ENCODE measurements at places on chromosomes 2 and 18. TPM values are rescaled to one million over a fixed set of nuclear protein-coding genes. Genes with fewer than 3 reads are reported as not detected.

The ARHGAP25 gene
- total RNA-seq = 5.8 TPM

The ARHGAP15 gene
- total RNA-seq = not detected

The STON1 gene
- 12.1 TPM for total RNA-seq

The GKN1 gene
- not detected for total RNA-seq

The HOXD9 gene
- total RNA-seq = not detected

The RPRM gene
- total RNA-seq = not detected

The NT5C1B gene
- not detected for total RNA-seq

The TUBA4B gene
- total RNA-seq = not detected

The NRP2 gene
- total RNA-seq = 28.7 TPM

The SCLY gene
- 13.6 TPM for total RNA-seq

The STRN gene
- 13.4 TPM for total RNA-seq

The PPP1R7 gene
- 53.7 TPM for total RNA-seq

The RPL37A gene
- 3,233 TPM for total RNA-seq

The TM4SF20 gene
- total RNA-seq = not detected

The RNF181 gene
- total RNA-seq = 187 TPM

The SIX3 gene
- not detected for total RNA-seq

The XRCC5 gene
- 152 TPM for total RNA-seq

The SCN9A gene
- total RNA-seq = 58.6 TPM

The RFX8 gene
- total RNA-seq = 2.6 TPM

The STPG4 gene
- 0.33 TPM for total RNA-seq

The GRHL1 gene
- 0.77 TPM for total RNA-seq

The AQP12B gene
- total RNA-seq = not detected

The ZBTB7C gene
- 0.33 TPM for total RNA-seq

The SNED1 gene
- total RNA-seq = 39.5 TPM

The ASB18 gene
- total RNA-seq = not detected

The CHRNG gene
- total RNA-seq = not detected

The SLC9A4 gene
- total RNA-seq = not detected

The RAD51AP2 gene
- under 0.01 TPM for total RNA-seq

The MEP1B gene
- total RNA-seq = under 0.01 TPM

The MYL12B gene
- 473 TPM for total RNA-seq

The SKOR2 gene
- not detected for total RNA-seq

The SOX11 gene
- 2.1 TPM for total RNA-seq

The MATN3 gene
- 2.3 TPM for total RNA-seq

The CHN1 gene
- 203 TPM for total RNA-seq

The TXNDC2 gene
- total RNA-seq = not detected

The RAB10 gene
- total RNA-seq = 94.1 TPM

The CXCR1 gene
- total RNA-seq = not detected

The DSG1 gene
- total RNA-seq = not detected

The SERPINB13 gene
- total RNA-seq = not detected

The TPO gene
- not detected for total RNA-seq

The ADCY3 gene
- total RNA-seq = 33.0 TPM

The LYG2 gene
- not detected for total RNA-seq

The POTEJ gene
- total RNA-seq = not detected

The MOGAT1 gene
- total RNA-seq = not detected

The PSTPIP2 gene
- 8.2 TPM for total RNA-seq

The RUFY4 gene
- not detected for total RNA-seq

The HTR2B gene
- total RNA-seq = 92.5 TPM

The CD8A gene
- not detected for total RNA-seq

The ALPP gene
- not detected for total RNA-seq

The HOXD4 gene
- total RNA-seq = not detected

The CDH20 gene
- total RNA-seq = not detected

The ZSCAN30 gene
- total RNA-seq = 13.4 TPM

The GYPC gene
- total RNA-seq = 135 TPM

All from fibroblast of lung (primary cell).